ENCODE measurements at places on chromosomes 1 and 21.

- peak; percentile 72 for DNase-seq
These were observed 556.8 kb downstream of the PTPRU start for GRCh38 chr1:29793101-29793546.

DNA sequence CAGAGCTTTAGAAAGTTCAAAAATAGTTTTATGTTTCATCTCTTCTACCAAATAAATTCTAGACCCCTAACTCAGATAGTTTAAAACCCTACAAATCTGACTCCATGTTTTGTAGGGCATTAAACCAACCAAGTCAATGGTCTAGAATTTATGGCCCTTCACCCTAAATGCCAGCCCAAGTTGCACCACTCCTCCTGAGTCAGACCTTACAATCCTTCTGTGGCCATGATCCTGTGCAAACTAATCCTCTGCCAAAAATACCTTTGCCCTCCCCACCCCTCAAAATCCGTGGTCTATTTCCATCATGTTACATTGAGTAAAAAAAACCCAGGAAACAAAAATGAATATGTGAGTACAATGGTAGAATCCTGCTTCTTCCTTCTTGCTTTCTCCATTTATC lies 179.3 kb downstream of the NR5A2 start:
- no peak for DNase-seq

DNA sequence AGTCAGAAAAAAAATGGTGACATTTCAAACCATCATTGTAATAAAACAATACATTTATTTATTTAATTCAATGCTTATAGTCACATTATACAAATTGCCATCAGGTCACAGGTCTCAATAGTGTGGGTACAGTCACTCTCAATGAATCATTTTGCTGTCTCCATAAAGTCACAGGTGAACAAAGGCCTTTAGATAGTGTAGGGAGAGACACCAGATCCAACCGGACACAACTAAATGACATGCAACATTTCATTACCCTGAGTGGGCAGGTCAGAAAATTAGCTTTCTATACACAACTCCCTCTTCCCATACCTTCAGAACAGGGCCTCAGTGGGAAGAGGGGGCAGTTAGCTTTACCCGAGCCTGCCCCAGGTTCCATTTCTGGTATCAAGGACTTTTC lies 63.2 kb downstream of the STYXL2 start:
- DNase-seq = no peak

DNA sequence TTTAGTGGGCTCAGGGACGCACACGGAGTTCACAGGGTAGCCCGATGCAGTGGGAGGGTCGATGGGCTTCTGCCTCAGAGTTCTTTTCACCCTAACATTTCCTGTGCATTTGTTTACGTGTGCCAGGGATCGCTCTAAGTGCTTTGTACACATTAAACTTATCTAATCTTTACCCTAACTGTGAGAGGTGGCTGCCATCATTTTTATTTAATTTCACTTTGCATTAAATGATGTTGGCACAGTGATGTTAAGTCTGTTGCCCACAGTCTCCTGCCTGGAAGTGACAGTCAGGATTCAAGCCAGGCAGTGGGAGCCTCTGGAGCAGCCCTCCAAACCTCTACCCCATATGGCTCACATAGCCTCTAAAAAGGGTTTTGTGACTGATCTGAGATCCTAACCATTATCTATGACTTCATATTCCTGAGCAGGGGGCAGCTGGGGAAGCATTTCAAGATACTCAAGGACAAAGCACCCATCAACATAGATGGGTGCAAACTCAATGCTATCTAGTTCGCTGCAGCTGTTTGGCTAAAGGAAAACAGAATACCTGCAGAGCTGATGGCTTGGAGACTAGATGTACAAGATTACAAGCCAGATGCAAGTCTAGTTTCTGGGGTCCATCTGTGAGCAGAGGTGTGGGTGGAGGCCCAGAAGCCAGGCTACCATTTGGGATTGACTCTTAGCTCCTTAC lies 303.8 kb downstream of the DISC1 start:
- no peak for DNase-seq

DNA sequence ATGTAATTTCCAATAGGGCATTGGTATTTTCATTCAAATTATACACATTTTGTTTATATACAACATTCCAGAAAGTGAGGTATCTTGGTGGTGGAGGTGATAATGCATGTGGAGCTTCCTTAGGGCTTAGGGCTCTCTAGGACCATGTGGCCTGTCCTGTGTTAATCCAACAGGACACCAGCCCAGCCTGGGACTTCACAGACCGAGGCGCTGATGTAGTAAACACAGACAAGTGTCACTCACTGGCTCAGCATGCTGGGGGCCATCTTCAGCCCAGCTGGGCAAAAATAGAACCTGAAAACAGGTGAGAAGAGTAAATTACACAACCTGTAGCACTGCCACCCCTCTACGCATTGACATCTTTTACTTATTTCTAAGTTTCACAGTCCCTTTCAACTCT lies 66.7 kb downstream of the MAB21L3 start:
- no peak for DNase-seq

DNA sequence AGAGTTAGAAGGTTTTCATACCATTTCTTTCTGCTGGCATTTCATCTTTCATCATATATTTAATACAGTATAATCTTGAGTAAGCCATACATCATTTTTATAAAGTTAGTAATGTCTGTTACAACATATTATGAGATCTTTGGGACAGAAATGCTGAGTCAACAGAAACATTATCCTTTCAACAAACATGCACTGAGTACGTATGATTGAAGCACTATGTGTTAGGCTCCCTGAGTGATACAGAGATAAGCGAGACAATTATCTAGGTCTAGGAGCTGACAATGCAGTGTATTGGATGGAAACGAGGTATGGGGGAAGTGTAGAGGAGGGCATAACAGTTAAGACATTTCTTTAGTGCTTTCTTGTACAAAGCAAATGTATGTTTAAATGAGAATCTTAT lies 19.7 kb upstream of the GPR52 start:
- no peak for DNase-seq

GRCh38 chr1:8578936-8579335 lies 238.5 kb downstream of the RERE start:
- DNase-seq = no peak

DNA sequence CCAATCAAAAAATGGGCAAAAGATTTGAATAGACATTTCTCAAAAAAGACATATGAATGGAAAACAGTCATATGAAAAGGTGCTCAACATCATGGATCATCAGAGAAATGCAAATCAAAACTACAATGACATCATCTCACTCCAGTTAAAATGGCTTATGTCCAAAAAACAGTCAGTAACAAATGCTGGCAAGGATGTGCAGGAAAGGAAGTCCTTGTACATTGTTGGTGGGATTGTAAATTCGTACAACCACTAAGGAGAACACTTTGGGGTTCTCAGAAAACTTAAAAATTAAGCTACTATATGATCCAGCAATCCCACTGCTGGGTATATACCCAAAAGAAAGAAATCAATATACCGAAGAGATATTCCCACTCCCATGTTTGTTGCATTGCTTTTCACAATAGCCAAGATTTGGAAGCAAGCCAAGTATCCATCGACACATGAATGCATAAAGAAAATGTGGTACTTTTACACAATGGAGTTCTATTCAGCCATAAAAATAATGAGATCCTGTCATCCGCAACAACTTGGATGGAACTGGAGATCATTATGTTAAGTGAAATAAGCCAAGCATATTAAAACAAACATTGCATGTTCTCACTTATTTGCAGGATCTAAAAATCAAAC lies 17.9 kb downstream of the GBP5 start:
- DNase-seq = no peak

DNA sequence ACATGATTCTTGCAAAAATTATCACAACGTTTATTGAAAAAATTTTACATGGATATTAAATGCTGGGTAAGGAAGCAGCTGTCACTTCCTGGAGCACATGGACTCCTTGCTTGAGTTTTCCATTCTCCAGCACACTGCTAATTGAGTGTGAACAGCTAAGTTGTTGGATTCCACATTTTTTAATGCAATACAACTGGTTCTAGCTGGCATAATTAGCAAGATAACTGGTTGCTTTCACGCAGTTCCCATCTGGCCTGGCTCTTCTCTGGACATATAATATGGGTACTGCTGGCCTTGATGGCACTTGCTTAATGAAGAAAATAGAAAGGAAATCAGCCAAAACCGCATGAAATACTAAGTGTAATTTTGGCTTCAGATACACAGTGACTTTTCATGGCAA lies 26.6 kb downstream of the RGS21 start:
- DNase-seq = no peak

DNA sequence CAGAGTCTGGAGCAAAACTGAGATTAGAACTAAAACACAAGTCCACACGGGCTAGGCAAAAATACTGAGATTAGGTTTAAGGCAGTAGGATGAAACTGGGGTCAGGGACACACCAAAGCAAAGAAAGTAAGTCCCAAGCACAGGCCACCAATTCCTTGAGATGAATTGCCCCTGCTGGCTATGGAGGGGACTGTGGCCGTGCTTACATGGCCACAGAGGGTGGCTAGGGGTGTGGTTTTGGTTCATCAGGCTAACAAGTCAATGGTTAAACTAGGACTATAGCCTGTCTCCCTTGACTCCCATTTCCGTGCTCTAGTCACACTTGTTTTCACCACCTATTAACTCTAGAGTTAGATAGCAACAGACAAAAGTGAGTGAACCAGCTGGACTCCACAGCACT lies 394.8 kb downstream of the PBX1 start:
- no peak for DNase-seq

- no peak for DNase-seq
These were observed 14.4 kb downstream of the IFNAR1 start for GRCh38 chr21:33339135-33339534.

GRCh38 chr1:50523548-50523947 lies 100.3 kb upstream of the DMRTA2 start:
- DNase-seq = no peak

DNA sequence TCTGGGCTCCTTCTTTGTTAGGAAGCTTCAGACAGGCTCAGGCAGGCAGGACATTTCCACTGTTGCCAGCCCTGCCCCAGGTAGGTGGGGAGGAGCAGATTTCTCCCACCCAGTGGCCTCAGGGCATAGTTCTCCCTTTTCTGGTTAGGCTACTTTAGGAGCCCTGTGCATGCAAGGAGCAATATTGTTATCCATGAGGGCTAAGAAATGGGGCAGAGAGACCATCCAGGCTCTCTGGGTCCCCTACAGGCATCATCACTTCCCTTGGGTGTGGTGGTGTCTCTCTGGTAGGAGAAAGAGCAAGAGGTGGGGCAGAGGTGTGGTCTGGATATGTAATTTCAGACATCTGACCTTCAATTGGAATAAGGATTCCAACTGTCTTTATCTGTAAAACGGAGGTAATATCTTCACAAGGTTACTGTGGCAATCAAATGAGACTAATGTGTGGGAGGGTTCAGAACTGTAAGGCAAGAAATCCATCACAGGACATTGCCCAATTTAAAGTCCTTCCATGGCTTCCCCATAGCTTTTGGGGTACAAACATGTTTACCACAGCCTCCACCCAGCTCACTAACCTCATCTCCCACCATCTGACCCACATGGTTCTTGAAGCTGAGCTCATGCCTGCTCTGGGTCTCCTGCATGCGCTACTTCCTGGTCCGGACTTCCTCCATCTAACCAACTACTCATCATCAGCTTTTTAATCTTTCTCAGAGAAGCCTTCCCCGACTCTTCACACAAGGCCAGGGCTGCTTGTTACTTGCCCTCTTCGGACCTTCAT lies 26.1 kb downstream of the PCAT6 start:
- peak; percentile 45 for DNase-seq

- no peak for DNase-seq
These were observed 3.1 kb upstream of the ELF3 start for GRCh38 chr1:202007304-202007703.

GRCh38 chr21:24175106-24175505 lies 1432.2 kb downstream of the MRPL39 start:
- DNase-seq = no peak

- no peak for DNase-seq
These were observed 15.6 kb downstream of the FCGR2B start for GRCh38 chr1:161678500-161678899.

DNA sequence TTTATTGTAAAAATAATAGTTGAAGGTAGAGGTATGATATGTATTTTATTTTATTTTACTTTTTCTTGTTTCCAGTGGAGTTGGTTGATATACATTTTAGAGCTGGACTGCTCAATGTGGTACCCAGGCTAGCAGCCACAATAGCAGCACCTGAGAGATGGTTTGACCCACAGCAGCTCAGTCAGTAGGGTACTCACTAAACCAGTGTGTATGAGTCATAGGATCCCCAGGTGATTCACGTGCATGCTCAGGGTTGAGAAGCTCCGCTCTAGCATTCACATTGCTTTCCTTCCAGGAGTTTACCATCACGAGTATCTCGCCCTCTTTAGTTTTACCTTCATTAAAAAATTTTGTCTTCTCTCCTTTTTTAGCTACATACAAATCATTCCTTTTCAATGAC lies 96.0 kb upstream of the PAXBP1 start:
- DNase-seq = no peak

DNA sequence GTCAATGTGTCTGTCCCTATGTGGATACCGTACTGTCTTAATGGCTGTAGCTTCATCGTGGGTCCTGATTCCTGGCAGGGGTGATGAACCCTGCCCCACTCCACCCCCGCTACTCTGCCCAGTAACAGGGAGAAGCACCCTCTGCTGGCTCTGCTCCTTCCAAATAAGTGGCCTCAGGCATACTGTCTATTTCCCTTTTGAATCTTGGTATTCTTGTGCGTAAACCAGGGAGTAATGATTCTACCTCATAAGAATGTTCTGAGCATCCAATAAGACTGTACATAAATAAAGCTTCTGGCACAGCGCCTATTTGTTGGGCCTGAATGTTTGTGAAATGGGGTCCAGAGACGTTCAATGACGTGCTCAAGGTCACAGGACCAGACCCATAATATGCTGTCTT lies 35.2 kb upstream of the CTPS1 start:
- DNase-seq = no peak

DNA sequence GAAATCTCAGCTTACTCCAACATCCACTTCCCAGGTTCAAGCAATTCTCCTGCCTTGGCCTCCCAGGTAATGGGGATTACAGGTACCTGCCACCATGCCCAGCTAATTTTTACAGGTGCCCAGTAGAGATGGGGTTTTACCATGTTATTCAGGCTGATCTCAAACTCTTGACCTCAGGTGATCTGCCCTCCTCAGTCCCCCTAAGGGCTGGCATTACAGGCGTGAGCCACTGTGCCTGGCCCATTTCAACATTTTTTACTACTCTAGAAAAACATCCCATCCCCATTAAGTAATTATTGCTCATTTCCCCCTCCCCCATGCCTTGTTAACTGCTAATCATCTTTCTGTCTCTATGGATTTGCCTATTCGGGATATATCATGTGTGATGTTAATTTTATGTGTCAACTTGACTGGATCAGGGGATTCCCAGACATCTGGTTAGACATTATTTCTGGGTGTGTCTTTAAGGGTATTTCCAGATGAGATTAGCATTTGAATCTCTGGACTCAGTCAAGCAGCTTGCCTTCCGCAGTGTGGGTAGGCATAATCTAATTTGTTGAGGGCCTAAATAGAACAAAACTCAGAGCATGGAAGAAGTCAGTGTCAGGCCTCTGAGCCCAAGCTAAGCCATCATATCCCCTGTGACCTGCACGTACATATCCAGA lies 33.0 kb upstream of the ZBTB8B start:
- no peak for DNase-seq

All from Kasumi-1 (cell line).